ENCODE measurements at places on chromosomes 6 and 20. TPM values are rescaled to one million over a fixed set of nuclear protein-coding genes. Genes with fewer than 3 reads are reported as not detected.

The GCLC gene
- total RNA-seq, result 30.8 TPM

The SEL1L2 gene
- total RNA-seq, result not detected

The NDUFAF4 gene
- total RNA-seq, result 67.7 TPM

The SRSF12 gene
- 0.17 TPM for total RNA-seq

The CFAP61 gene
- total RNA-seq, result not detected

The TCF19 gene
- total RNA-seq, result 59.0 TPM

The PRPH2 gene
- total RNA-seq, result 0.10 TPM

The GPR63 gene
- 0.14 TPM for total RNA-seq

The PTPN1 gene
- total RNA-seq, result 105 TPM

The CRISP3 gene
- not detected for total RNA-seq

The COL9A3 gene
- not detected for total RNA-seq

The SLC22A16 gene
- total RNA-seq, result not detected

The CST2 gene
- total RNA-seq, result not detected

The CLPSL2 gene
- not detected for total RNA-seq

The PI16 gene
- not detected for total RNA-seq

The TFAP2D gene
- not detected for total RNA-seq

The NOP56 gene
- total RNA-seq, result 424 TPM

The GNAS-AS1 gene
- total RNA-seq, result 4.7 TPM

The CPNE5 gene
- total RNA-seq, result 2.9 TPM

The REM1 gene
- total RNA-seq, result not detected

The GSTA2 gene
- total RNA-seq, result not detected

The HUS1B gene
- total RNA-seq, result 7.8 TPM

The FNDC1 gene
- total RNA-seq, result not detected

The RIN2 gene
- total RNA-seq, result not detected

The GATA5 gene
- not detected for total RNA-seq

The AGPAT4 gene
- total RNA-seq, result 12.1 TPM

The SPAG4 gene
- 5.9 TPM for total RNA-seq

The WASF1 gene
- total RNA-seq, result not detected

The SGK2 gene
- 1.7 TPM for total RNA-seq

The ADGRB3 gene
- total RNA-seq, result not detected

The EIF2S2 gene
- total RNA-seq, result 97.6 TPM

The SIRPD gene
- not detected for total RNA-seq

The PLEKHG1 gene
- total RNA-seq, result 3.3 TPM

The ARFGEF2 gene
- 29.8 TPM for total RNA-seq

The LIME1 gene
- total RNA-seq, result 9.3 TPM

The NNAT gene
- 0.71 TPM for total RNA-seq

The DYNLT1 gene
- total RNA-seq, result 117 TPM

The CUTA gene
- total RNA-seq, result 156 TPM

The DDX43 gene
- not detected for total RNA-seq

Measured in natural killer cell treated with Interleukin-12 subunit alpha and Interleukin-12 subunit beta and Interleukin-15 and Interleukin-18, amount 100 ng/mL, for 72 hours (primary cell).